ENCODE measurements at places on chromosomes 7 and 10.

- no peak for DNase-seq
These were observed 224.8 kb upstream of the KLF14 start for GRCh38 chr7:130958846-130959245.

- no peak for DNase-seq
These were observed 434.6 kb downstream of the PAXIP1 start for GRCh38 chr7:154568346-154568745.

GRCh38 chr10:114697061-114697598 is 39.1 kb upstream of the ABLIM1 start:
- no peak for DNase-seq

GRCh38 chr7:147774461-147774860 is 816.1 kb upstream of the C7orf33 start:
- no peak for DNase-seq

- DNase-seq = no peak
These were observed 97.3 kb downstream of the PPP1R9A start for GRCh38 chr7:95004618-95005247.

GRCh38 chr10:98436704-98437103 is 10.0 kb downstream of the HPS1 start:
- no peak for DNase-seq

- DNase-seq = no peak
These were observed 23.3 kb upstream of the PARD3 start for GRCh38 chr10:34838366-34838900.

GRCh38 chr7:30660331-30661255 is 21.7 kb downstream of the CRHR2 start:
- no peak for DNase-seq

DNA sequence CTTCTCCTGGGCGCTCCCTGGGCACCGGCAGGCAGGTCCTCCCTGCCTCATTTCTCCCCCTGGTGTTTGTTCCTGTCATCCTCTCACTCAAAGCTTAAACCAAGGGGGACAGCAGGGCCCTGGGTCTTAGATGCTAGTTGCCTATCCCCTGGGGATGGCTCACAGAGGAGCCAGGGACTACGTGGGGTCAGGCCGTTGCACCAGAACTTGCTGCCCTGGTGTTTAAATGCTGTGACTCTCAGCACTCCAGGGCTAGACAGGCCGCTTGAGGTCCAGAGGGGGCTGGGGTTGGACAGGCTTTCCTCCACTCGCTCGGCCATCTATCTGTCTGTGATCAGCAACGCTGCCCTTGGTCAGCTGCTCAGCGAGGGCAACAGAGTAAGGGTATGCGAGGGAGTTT is 340.3 kb downstream of the CXCL12 start:
- no peak for DNase-seq

DNA sequence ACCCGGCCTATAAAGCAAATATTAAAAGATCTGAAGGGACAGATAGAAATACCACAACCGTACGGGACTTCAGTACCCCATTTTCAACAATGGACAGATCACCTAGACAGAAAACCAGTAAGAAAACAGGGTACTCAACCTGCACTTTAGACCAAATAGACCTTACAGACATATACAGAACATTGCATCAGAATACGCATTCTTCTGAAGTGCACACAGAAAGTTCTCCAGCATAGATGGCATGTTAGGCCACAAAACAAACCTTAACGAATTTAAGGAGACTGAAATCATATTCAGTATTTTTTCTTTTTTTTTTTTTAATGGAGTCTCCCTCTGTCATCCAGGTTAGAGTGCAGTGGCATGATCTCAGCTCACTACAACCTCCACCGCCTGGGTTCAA is 151.5 kb downstream of the TNS3 start:
- DNase-seq = no peak

DNA sequence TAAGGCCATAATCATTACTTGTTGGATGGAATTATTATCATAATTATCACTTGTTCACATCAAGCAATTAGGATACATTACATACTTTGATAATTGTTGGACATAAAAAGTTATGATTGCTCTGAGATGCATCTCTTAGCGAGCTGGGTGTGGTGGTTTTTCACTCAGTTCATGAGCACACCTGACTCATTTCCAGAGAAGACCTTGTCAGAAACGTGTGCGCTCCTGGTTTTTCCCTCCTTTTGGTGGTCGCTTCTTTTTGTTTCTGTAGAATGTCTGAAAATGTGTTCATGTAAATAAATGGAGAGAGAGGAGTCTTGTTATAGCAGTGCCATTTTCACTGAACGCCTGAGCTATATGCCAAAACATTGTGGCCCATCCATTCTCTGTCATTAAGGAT is 141.3 kb downstream of the PAXIP1 start:
- no peak for DNase-seq

DNA sequence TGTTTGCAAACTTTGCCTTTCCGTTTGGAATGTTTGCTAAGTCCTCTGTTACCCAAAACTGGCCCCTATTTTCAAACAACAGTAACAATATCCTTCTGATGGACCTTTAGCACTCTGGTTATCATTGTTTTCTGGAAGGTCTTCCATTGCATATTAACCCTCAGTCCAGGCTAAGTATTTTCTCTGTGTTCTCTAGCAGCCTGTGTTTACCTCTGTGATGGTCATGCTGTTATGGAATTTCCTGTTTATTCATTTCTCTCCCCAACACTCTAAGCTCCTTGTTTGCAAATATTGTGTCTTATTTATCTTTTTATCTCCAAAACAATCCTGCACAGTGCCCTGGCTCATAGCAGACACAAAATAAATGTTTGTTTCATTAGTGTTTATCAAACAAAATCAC is 560.3 kb downstream of the ATRNL1 start:
- DNase-seq = no peak

DNA sequence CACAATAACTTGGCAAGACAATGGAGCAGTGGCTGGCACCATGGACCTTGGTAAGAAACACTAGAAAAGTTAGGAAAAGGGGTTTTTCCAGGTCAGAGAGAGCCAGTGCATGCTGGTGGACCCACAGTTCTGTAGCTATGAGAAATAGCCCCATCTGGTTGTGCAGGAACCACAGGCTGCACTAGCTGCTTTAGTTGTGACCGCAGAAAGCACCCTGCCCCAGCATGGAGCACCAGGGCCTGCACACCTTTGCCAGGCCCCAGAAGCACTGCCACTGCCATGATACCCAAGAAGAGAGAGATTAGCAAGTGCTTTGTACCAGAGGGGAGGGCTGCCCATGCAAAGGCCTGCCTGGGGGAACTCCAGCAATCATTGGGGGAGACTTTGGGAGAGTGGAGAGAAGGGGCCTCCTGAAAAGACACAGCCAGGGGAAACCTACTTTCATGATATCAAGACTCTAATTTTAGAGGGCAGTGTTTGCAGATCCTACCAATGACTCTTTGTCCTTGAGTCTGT is 256.1 kb upstream of the C7orf33 start:
- no peak for DNase-seq

- DNase-seq = no peak
These were observed 447.8 kb upstream of the C7orf33 start for GRCh38 chr7:148142660-148143248.

- no peak for DNase-seq
These were observed 201.8 kb upstream of the ZMIZ1 start for GRCh38 chr10:78866731-78867554.

DNA sequence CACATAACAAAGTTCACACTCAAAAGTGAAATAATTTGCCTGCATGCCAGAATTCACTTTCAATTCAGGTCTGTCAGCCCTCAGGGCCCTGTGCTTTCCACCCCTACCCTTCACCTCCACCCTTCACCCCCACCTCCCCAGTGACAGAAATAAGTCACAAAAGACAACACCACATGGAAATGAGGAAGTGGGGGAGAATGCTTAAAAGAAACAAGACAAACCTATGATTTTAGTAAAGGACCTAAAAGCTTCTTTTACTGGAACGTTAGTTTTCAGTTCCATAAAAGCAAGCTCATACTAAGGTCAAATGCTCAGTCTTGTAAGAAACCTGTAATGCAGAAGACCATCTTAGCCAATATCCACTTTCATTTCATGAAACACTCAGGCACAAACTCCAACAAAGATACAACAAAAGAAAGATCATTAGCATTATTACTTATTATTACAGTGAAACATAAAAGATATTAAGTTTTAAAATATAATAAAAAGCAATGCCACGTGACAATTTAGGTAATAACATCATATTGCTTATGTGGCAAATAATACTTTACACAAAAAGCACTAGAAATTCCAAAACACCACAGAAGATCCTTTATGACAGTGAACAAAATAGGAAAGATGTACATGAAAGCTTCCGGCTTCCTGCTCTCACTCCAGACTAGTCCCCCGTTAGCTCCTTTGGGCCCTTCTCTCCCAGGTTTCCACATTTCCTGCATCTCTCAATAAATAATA is 112.1 kb downstream of the LMBR1 start:
- DNase-seq = no peak

DNA sequence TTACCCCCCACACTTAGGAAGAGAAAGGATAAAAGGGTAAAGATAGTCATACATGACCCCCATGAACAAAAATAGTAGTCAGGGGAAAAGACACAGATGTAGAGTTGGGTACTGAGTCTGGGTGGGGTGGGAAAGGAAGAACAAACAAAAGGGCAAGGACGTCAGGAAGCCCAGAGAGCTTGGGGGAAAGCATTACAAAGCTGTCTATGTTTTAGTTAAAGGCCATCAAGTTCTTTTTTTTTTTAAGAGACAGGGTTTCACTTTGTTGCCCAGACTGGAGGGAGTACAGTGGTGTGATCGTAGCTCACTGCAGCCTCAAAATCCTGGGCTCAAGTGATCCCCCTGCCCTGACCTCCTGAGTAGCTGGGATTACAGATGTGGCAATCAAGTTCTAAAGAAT is 98.4 kb upstream of the PDLIM1 start:
- DNase-seq = no peak

- DNase-seq = no peak
These were observed 72.9 kb downstream of the ADARB2 start for GRCh38 chr10:1664333-1664964.

DNA sequence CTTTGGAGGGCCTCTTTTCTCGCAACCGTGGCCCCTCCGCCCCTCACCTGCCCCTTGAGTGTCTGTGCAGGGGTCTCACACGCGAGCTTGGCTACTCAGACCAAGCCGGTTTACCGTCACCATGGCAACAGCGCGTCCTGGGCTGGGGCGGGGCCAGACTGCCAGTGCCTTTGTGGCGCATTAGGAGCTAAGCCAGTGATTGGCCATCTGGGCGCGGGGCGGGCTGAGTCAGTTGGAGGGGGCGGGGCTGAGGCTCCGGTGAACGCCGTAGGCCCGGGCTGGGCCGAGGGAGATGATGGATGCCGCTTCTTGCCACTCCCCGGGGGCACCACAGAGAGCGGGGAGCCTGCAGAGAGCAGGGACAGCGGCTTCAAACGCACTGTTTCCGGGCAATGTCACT is 48.7 kb upstream of the FXYD4 start:
- DNase-seq = peak; percentile 79

DNA sequence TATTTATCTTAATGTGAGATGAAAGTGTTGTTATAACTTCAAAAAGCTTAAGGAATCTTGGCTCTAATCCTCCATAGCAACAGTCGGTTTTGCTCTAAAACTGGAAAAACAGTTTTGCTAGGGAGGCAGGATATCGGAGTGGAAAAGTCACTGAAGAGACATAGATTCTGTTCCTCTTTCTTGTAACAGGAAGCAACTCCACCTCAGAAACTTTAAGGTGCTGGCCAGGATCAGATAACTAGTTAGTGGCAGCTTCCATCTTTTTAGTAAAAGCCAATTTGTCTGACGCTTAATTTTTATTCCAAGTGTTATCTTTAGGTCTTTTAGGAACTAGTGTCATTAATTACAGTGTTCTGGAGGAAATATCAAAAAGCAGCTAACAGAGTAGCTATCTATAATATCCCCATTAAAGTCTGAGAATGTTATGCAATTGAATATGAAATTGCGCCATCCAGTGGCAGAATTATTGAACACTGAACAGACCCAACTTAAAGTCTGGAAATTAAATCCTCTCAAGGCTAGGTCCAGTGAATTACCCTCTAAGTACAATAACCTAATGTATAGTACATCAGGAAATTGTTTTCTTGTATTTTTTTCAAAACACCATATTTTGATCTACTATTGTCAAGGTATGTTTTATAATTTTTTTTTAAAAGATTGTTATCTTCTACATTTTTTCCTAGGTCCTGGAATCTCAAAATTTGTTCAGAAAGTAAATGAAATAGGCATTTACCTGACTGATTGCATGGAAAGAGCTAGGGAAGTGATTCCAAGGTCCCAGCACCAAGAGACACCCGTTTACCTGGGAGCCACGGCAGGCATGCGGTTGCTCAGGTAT is 65.9 kb upstream of the CC2D2B start:
- DNase-seq = peak; percentile 7

DNA sequence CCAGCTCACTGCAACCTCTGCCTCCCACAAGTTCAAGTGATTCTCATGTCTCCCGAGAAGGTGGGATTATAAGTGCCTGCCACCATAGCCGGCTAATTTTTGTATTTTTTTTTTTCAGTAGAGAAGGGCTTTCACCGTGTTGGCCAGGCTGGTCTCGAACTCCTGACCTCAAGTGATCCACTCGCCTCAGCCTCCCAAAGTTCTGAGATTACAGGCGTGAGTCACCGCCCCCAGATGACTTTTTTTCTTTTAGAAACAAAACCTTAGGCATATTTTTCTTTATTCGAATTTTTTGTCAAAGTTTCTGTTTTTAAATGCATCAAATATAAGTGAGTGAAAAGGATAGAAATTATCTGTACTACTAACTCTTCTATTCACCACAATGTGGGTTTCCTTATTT is 113.1 kb downstream of the LRRC4 start:
- DNase-seq = no peak

DNA sequence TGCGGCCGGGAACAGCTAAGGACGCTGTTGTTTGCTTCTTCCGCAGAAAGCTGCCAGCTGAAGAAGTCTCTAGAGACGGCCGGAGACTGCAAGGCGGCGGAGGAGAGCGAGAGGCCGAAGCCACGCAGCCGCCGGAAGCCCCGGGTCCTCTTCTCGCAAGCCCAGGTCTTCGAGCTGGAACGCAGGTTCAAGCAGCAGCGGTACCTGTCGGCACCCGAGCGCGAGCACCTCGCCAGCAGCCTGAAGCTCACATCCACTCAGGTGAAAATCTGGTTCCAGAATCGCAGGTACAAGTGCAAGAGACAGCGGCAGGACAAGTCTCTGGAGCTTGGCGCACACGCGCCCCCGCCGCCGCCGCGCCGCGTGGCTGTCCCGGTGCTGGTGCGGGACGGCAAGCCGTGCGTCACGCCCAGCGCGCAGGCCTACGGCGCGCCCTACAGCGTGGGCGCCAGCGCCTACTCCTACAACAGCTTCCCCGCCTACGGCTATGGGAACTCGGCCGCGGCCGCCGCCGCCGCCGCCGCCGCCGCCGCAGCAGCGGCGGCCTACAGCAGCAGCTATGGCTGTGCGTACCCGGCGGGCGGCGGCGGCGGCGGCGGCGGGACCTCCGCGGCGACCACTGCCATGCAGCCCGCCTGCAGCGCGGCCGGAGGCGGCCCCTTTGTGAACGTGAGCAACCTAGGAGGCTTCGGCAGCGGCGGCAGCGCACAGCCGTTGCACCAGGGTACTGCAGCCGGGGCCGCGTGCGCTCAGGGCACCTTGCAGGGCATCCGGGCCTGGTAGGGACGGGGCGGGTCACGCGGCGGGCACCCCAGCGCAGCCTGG is 2.4 kb downstream of the NKX2-3 start:
- DNase-seq = no peak

GRCh38 chr10:9762966-9763656 is 1254.6 kb upstream of the CELF2 start:
- DNase-seq = no peak

All from stimulated activated CD4-positive, alpha-beta T cell treated with anti-CD3 and anti-CD28 coated beads, Interleukin-2, amount 100 ng/mL, for 24 hours (primary cell).